ENCODE measurements at places on chromosomes 4 and X.

DNA sequence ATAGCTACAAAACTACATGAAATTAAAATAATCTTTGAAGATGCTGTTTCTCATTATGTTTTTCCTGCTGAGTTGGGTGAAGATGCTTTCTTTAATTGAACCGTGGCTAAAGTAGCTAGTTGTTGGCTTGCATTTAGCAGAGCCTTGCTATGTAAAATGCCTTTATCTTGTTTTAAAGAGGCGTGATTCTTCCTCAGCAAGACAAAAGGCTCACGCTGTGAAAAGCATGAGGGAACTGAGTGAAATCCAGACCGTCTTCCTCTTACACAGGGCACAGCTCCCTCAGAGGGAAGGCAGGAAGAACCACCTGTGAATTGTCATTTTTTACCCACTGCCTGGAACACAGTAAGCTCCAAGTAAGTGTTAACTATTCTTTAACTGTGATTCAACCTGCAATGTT is 39.0 kb upstream of the ZNF518B start:
- DNase-seq = no peak

DNA sequence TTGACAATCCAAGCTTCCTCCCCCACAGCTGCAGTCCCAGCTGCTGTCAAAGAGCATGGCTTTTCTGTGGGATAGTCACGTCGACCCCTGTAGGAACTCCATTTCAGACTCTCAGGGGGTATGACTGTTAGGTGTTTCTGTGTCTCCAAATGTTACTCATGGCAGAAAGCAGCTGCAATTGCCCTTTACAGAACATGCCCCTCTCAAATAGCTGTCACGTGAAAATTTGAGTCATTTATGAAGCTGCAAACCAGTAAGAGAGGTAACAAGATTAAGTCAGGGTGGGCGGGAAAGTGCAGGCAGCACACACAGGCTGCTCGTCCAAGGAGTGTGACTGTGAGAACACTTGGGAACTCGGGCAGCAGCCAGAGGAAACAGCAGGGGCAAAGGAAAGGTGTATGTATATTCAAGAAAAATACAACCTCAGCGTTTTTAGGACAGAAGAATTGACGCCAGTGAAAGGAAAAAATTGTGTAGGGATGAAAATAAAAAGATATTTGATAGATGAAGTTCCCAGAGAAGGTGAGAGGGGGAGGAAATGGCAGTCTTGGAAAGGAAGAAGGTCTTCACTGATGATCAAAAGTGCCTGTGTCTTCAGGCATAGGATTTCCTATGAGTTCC is 66.5 kb upstream of the TMEM184C start:
- DNase-seq = peak; percentile 5

GRCh38 chrX:136260776-136261175 is 9.6 kb upstream of the MAP7D3 start:
- no peak for DNase-seq

DNA sequence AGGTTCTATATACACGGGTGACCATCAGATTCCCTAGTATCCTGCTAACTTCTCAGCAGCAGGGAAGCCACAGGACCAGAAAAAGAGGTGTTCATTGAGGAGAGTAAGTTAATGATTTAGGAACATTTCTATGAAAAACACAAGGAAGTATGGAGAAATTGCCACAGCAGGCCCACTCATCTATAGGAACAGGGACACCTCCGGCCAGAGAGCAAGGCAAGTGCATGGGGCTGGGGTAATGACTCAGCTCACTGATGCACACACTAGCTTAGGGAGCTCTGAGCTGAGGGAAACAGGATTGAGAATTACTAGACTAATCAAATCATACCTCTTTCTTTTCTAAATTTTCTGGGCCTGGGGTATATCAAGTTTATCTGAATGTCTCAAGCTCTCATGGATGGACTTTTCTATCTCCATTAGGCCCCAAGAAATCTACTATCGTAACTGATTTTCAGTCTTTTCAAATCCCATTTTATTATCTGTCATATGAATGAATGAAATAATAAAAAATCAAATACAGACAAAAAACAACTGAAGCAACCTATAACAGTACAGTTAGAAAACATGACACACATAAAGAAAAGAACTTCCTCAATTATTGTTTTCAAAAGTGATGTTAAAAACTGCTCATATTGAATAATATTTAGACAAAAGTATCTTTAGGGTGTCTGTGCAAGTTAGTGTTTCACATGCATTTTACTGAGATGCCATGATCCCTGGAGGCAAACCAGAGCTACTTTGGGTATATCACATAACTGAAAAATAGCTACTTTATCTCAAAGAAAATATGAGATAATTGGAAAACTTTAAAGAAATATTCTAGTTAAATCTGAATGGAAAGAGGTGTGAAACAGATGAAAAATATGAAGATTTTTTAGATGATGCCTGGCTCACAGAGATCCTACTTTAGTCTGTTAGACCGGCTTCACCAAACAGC is 89.8 kb downstream of the FBXO8 start:
- no peak for DNase-seq

DNA sequence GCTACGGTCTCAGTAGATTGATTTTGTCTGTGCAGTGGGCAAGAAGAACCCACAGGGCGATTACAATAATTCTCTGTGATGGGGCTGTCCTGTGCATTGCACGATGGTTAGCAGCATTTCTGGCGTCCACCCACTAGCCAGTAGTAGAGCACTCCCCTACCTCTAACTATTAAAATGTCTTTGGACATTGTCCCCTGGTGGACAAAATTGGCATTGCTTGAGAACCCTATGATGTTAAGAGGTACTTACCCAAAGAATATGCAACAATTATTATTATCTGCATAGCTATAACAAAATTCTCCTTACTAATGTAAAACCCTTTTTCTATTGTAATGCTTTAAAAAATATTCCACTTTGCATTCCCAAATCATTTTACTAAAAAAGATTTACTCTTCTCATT is 109.5 kb upstream of the VCX3A start:
- DNase-seq = no peak

GRCh38 chrX:6768881-6769280 is 234.0 kb upstream of the VCX3A start:
- DNase-seq = no peak

Data from activated CD4-positive, alpha-beta T cell treated with anti-CD3 and anti-CD28 coated beads, Interleukin-2, amount 50 U/mL, for 48 hours (primary cell).